ENCODE measurements at places on chromosomes 2 and 18.

DNA sequence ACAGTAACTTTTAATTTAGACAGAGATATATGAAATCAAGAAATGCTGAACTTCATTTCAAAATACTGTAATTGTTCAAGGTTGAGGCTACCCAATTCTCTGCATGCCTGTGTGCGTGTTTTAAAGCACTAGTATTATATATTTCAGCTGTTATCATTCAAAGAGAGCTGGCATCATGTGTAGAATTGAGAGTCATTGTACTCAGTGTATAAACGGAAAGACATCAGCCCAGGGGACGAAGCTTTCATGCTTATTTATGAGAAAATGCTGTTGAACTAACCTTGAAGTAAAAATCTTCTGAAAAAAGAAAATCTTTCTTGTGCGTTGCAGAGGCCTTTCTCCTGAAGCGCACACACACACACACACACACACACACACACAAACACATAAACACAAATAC lies 48.4 kb downstream of the MYCN start:
- no peak for DNase-seq

DNA sequence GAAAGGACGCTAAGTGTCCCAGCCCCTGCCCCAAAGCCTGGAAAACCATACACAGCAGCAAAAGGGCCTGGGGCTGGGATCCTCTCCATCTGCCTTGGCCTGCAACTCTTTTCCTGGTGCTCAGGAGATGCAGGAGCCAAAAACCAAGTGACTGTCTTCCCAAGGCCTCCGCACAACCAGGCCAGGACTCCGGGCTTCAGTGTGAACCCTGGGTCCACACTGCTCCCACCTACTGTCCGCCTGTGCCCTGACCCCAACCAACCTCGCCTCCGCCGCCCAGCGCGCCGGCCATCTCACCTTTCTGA lies 1.1 kb downstream of the FEV start:
- DNase-seq: no peak

GRCh38 chr2:88396209-88396608 lies 56.3 kb downstream of the FOXI3 start:
- DNase-seq: no peak

DNA sequence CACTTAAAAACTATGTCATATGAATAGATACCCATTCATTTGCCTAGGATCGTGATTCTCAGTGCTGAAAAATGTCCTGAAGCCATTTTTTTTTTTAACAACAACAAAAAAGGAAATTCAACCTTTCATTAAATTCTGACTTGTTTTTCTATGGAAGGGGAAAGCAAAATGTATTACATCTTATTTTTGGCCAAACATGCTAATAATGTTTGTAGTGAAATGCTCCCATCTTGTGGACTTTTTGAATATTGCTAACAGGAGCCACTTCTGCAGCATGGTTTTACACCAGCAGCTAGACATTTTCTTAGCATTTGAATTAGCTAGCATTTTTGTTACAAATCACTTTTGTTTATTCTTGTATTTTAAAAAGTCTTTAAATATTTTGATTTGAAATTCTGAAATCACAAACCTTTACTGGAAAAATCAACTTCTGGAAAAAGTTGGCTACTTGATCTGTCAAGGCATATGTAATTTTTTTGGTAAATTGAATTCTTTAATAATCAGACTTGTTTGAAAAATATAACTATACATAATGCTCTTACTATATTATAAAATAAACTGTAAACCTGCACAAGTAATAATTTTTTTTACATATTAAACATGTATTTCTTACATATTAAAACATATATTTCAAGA lies 75.8 kb downstream of the KIDINS220 start:
- no peak for DNase-seq

- DNase-seq: no peak
Observed at GRCh38 chr2:74188018-74188601, 9.4 kb upstream of the MOB1A start.

GRCh38 chr18:39935598-39935997 lies 2019.4 kb upstream of the PIK3C3 start:
- DNase-seq: no peak

GRCh38 chr2:221400411-221400810 lies 171.7 kb downstream of the EPHA4 start:
- DNase-seq: no peak

DNA sequence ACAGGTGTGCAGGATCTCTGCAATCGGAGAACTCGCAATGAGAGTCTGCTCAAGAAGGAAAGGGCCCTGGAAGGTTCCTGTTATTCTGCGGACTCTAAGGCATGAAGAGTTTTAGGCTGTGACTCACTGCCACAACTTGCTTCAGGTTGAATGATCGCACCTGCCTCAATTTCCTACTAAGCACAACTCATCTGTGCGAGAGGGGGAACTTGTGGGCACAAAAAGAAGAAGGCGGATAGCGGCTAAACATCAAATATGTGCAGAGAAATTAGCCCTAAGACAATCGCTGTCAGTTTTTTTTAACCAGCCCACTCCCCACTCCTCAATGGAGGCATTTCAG lies 14.0 kb upstream of the CREG2 start:
- no peak for DNase-seq

GRCh38 chr18:25503567-25504081 lies 151.7 kb upstream of the ZNF521 start:
- DNase-seq: no peak

- DNase-seq: no peak
Observed at GRCh38 chr2:207399301-207399700, 130.5 kb upstream of the CREB1 start.

DNA sequence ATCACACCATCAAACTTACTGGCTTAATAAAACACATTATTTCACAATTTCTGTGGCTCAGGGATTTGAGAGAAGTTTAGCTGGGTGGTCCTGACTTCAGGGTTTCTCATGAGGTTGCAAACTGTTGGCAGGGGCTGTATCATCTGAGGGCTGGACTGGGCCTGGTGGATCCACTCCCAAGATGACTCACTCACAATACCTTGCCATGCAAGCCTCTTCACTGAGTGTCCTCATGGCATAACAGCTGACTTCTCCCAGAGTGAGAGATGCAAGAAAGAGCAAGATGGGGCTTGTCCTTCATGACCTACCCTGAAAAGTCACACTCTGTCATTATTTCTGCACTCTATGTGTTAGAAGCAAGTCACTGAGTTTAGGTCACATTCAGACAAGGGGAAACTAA lies 73.8 kb downstream of the AQP4 start:
- DNase-seq: no peak

- DNase-seq: peak; percentile 38
Observed at GRCh38 chr2:54522624-54523281, 66.6 kb downstream of the SPTBN1 start.

DNA sequence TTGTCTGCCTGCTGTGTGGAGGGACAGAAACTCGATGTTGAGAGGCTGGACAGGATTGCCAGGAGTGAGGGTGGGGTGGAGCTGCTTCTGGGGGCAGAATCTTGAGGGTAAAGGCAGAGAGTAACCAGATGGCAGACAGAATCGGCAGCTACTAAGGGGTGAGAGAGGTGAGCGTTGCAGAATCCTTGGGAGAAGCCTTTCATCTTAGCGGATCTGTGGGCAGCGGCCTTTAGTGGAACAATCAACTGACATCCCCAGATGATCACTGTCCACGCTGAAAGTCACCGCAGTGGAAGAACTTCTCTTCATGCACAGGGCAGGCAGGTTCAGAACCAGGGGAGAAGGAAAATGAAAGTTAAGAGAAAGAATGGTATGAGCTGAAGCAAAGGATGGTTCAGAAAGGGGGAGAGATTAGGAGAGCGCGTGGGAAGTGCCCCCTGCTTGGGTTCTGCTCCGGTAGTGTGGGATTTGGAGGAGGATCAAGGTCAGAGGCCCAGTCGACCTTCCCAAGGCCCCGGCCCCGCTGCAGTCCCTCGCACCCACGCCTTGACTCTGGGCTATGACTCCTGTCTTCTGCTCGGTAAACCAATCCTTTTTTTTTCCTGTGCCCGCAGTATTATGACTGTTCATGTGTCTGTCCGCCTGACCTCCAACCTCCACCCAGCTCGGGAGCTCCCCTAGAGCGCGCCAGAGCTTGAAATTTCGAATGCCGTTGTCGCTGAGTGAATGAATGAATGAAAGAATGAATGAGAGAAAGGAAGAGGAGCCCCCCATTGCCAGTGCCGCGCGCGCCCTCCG lies 584 bp downstream of the BOLA3 start:
- DNase-seq: no peak

DNA sequence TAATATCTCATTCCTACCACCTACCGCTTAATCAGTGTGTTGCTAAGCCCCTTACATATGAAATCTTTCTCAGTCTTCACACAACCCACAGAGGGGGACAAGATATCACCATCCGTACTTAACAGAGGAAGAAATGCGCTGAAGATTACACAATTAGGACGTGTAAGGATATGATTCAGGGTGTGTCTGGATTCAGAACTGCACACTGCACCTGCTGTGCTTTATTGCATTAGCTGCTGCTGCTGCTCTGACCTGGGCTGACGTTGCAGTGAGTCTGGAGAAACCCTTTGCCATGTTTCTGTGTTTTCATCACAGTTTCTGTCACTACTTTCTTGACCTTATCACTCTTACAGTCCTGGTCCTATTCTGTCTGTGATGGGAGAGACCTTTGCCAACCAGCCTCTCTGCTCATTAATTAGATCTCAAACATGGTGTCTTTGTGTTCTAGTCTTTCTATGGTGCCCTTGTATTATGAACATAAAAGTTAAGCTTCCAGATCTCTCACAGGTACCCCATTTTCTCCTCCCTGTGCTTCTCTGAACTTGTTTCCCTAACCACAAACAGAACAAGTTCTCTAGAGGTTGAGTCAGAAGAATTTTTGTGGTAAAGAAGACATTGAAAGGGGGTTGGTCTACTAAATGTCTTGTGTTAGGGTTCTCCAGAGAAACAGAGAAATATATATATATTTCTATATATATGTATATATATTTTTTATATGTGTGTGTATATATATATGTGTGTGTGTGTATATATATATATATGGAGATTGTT lies 92.9 kb upstream of the CYP1B1 start:
- DNase-seq: no peak

GRCh38 chr2:28320371-28320770 lies 72.3 kb upstream of the FOSL2 start:
- no peak for DNase-seq

DNA sequence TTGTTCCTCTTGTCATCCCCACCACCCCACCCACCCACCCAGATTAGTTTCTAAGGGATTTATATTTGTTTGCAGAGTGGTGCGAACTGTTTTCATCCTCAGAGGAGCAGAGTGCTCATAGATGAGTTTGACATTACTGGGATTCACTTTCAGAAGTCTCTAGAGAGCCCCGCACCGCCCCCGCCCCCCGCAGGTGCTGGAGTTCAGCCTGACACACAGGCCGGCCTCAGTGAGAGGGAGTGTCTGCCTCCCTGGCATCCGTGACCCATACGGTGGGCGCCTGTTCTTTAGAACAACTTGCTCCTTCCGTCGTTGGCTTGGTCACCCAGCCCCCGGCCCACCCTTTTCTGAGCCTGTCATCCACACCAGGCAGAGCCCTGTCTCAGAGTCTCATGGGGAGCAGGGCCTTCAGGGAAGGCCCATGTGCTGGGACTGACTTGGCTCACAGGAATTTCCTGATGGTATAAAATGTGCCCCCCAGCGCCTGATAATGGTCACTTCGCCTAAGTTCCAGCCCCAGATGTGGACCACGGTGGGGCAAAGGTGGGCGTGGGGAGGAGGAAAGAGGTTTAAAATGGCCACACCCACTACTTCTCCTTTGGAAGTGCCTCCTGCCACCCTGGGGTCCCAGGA lies 44.3 kb downstream of the HPCAL1 start:
- no peak for DNase-seq

DNA sequence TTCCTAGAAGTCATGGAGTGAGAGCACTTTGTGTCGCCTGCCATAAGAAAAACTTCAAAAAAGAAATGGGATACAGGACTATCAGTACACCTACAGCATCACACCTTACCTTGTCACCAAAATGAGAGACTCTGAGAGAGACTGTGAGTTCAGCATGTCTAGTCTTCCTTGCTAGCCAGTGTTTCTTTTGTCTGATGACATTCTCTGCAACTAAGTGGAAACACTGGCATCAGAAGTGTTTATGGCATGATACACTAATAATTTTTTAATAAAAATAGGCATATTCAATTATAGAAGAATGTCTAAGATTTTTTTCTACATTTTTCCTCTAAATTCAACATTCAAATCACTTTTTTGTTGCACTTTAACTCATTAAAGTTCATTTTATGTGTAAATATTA lies 9.0 kb downstream of the RBM43 start:
- no peak for DNase-seq

DNA sequence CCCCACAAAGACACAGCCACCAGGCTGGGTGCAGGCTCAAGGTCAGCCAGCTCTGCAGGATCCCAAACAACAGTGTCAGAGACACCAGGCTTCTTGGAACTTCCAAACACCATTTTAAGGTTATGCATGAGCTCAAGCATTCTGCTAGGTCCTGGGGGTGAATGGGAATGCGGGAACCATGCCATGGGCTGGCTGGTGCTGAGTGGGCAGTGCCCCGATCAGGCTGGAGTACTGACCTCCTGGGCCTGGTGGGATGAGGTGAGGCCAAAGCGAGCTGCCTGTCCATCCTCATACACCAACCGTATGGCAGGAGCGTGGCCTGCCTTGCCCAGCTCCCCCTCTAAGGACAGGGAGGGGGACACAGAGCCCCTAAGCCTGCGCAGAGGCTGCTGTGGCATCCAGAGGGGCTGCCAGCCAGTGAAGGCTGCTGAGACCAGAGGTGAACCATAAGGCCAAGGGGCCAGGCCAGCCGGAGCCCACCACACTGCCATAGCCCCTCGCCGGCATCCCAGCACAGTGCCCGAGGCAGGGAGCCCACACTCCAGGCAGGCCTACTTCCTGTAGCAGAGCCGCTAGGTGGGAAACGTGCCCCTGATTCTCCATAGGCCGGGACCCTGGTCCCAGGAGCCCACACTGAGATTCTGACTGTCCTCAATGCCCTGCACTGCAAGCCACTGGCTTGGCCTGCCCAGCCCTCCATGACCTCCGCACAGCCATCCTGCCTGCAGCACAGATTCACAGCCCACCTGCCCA lies 135.0 kb downstream of the HDAC4 start:
- DNase-seq: no peak

GRCh38 chr18:24402209-24402785 lies 4.7 kb upstream of the OSBPL1A start:
- no peak for DNase-seq

- no peak for DNase-seq
Observed at GRCh38 chr2:217079165-217079564, 219.3 kb upstream of the TNP1 start.

GRCh38 chr2:196245378-196246140 lies 74.2 kb upstream of the STK17B start:
- no peak for DNase-seq

DNA sequence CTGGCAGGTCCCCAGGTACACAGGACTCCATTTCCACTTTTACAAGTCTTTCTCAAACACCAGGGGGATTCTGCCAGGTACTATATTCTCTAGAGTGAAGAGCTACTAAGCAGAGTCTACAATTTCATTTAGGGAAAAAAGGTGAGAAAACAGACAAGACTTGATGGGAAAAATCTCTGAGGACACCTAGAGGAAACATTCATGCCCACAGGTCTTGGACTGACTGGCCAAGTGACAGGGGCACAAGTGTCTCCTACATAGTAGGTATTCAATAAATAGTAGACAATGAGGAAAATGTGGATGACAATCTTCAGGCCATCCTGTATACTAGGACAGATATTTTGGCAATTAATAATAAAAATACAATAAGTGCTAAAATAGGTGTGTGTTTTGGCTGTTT lies 228.6 kb downstream of the CLIP4 start:
- DNase-seq: no peak

Data from activated effector memory CD4-positive, alpha-beta T cell treated with Interleukin-2 at 50 U/mL for 16 hours (primary cell).